ENCODE measurements at places on chromosomes 5 and 9.

DNA sequence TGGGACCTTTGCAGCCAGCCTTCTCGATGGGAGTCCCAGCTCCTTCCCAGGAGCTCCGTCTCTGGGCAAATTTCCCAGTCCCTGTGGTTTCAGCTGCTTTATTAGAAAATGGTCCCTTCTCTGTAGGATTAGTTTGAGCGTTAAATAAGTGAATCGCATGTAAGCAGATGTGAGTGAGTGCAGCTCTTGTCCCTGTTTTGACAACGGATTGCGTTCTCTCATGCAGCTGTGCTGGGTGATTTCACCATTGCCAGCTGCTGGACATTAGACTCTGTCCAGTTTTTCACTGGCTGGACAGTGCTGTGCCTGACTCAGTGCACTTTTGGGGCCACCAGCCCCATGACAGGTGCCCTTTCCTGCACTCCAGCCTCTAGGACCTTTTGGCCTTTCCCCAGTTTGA, 11.6 kb upstream of the CEL start:
- no peak for DNase-seq

DNA sequence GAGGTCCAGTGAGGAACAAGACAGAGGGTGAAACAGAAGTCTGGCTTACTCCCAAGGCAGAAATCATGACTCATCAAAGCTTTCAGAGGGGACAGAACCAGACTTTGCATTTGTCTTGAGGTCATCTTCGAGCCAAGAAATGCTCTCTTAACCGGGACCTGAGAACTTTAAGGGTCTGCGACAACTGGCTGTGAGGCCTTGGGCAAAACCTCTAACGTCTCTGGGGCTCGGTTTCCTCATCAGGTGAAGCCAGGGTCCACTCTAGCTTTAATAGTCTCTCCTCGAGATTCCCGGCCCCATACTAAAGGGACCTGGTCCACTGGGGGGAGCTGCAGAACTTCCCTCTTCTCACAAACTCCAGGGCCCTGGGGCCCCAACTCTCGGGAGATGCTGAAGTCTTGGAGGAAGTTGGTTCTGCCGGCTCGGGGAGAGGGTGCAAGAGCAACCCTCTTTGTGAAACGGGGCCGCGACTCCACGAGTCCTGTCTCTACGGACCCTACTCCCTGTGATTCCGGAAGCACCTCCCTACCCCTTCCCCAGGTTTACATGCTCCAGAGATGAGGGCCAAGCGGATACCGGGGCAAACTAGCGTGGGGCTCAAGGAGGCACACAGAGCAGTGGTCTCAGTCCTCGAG, 2.6 kb downstream of the GLIS3 start:
- DNase-seq: no peak

DNA sequence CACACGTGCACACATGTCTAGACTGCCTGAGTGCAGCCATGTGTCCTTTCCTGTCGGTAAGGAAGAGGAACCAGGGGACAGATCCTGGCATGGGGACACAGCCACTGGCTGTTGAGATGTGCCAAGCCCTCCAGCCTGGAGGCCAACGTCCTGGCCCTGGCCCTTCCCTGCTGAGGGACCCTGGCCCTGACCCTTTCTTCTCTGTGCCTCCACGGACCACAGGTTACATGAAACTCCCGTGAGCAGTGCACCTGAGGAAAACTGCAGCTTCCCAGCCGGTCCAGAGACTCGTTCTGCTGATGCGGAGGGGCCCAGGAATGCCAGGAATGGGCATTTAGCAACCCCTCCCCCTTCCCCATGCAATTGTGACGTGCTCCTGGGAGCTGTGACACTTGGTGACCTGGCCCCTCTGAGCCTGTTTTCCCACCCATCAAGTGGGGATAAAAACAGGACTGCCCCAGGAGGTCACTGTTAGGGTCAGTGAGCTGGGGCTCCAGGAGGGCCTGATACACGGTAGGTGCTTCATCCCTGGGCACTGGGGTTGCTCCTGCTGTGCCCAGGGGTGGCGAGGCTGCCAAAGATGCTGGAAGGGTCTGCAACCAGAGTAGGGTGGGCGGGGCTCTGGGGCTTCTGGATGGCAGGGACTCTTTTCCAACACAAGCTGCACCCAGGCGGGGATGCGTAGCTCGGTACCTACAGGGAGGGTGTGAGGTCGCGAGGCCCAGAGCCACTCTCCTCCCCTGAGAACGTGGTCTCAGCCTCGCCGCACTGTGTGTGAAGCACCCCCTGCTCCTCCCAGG, 151.5 kb downstream of the C9orf50 start:
- DNase-seq: no peak

- DNase-seq: no peak
These were observed 55.6 kb downstream of the CRB2 start for GRCh38 chr9:123411636-123412035.
